ENCODE measurements at places on chromosomes 2 and 18.

GRCh38 chr2:100195942-100196341, 53.6 kb upstream of the AFF3 start:
- no peak for DNase-seq

DNA sequence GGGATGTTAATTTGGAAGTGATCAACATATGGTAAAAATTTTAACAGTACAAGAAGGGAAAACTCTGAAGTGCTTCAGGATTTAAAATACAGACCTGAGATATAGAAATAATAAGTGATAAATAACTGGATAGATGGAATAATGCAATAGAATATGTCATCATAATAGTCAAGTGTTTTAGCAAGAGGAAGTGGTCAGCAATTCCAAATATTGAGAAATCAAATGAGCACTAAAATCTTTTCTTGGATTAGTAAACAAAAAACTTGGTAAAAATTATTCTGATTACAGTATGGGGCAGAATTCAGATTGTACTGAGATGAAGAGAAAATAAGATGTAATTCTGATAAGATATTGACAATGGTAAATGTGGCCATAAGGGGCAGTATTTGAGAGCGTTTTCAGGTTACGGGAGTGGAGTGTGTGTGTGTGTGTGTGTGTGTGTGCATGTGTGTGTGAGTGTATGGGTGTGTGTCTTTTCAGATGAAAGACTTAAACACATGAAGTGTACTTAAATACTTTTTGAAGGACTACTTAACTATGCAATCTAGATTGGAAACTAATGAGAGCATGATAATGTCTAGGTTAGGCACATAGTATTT, 217.9 kb upstream of the ITGA4 start:
- no peak for DNase-seq

GRCh38 chr2:183371545-183371944, 247.3 kb downstream of the NUP35 start:
- DNase-seq = no peak

DNA sequence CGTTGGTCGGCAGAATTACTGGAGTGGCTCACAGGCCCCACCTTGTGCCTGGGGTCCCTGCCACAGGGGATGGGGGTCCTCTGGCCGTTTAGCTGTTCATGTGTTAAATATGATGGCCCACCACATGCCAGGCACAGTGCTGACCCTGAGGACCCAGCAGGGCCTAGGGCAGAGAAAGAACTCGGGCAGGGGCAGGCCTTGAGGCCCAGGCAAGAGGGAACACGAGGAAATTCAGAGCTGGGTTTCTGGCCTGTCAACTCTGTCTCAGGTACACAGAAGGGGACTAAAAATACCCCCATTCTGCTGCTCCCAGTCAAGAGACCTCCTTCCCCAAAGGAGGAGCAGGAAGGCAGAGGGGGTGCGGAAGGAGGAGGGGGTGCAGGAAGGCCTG, 66.2 kb downstream of the DNMT3A start:
- no peak for DNase-seq

GRCh38 chr2:128275498-128276045, 43.1 kb downstream of the HS6ST1 start:
- DNase-seq = no peak

- DNase-seq = no peak
Observed at GRCh38 chr2:143158551-143159485, 29.6 kb downstream of the ARHGAP15 start.

DNA sequence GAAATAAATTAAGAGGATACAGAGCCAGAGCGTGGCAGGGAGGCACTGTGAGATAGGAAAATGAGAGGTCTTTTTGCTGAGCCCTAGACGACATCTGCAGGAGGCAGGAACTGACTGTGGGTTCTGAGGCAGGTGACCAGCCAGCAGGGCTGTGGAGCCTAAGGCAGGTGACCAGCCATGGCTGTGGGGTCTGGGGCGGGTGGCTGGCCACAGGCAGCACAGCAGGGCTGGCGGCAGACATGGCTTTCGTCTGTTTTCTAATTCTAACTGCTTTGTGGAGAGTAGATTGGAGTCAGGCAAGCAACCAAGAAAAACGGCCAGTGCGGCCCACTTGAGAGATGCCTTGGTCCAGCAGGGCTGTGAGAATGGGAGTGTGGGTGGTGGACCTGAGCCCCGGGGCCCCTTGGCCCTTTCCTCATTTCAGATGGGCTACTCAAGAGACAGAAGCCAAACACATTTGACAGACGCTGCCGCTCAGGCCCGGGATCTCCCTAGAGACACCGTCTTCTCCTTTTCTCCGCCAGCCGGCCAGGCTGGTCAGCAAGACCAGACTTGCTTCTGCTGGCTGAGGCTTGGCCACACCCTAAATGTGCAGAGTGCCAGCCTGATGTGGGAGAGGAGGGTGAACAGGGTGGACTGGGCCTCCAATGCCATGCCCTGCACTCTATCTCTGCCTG, 19.7 kb upstream of the GNAL start:
- DNase-seq = no peak

- DNase-seq = no peak
Observed at GRCh38 chr18:3889803-3890202, 439.8 kb downstream of the TGIF1 start.

DNA sequence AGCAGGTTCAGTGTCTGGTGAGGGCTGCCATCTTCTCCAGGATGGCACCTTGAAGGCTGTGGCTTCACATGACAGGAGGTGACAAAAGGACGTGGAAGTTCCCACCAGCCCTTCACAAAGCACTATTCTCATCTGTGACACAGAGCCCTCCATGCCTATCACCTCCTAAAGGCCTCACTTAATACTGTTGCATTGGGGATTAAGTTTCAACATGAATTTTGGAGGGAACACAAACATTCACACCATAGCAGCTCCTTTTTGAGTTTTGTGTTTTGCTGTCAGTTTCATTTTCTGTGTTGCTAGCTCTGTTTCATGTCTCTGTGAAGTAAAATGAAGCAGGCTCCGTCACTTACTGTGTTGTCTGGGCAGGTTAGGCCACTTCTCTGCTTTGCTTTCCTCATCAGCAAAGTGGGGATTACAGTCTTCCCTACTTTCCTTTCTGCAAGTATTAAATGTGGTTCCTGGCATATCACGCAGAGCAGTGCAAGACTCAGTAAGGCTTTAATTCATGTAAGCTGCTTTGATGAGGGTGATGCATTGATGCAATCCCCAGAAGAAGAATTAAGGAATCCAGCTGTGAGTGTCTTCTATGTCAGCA, 31.6 kb downstream of the LIMS1 start:
- no peak for DNase-seq

- no peak for DNase-seq
Observed at GRCh38 chr2:112706170-112706664, 14.6 kb upstream of the NT5DC4 start.

- no peak for DNase-seq
Observed at GRCh38 chr2:202005272-202005887, 28.3 kb upstream of the FZD7 start.

DNA sequence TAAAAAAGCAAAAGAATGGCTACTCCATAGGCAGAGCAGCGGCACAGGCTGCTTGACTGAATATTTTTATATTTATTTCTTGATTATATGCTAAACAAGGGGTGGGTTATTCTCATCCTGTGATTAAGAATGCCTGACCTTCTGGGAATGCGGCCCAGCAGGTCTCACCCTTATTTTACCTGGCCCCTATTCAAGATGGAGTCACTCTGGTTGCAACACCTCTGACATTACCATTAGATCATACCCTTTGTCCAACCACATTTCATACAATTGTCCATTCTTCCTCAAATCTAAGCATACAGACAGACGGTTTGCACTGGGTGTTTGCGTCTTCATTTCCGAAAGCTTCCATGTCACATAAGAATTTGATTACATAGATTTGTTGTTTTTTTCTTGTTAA, 168.2 kb downstream of the GALNT1 start:
- no peak for DNase-seq

GRCh38 chr2:172969609-172970008, 106.0 kb upstream of the MAP3K20 start:
- DNase-seq = no peak

DNA sequence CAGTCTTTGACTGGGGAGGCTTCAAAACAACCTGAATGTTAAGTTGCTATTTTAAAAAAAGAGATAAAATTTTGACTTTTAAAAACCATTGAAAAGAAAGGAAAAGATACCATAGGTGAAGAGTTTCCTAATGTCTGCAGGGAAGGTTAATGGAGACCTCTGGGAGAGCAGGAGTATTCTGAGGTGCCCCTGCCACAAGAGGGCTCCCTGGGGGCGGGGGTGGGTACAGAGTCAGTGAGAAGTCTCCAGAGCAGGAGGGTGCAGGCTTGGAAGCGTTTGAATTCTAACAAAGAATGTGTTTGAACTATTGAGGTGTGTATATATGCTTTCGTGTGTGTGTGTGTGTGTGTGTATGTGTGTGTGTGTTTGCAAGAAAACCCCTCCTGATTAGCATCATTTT, 46.7 kb upstream of the ST6GAL2 start:
- no peak for DNase-seq

DNA sequence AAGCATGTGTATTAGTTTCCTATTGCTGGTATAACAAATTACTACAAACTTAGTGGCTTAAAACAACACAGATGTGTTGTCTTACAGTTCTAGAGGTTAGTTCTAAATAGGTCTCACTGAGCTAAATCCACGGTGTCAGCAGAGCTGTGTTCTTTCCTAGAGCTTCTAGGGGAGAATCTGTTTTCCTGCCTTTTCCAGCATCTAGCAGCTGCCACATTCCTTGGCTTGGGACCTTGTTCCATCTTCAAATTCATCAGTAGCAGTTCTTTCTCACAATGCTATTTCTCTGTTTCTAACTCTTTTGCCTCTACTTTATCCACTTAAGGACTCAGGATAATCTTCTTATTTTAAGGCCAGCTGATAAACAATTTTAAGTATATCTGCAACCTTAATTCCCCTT, 32.2 kb upstream of the CREB1 start:
- no peak for DNase-seq

GRCh38 chr2:233362742-233363141, 8.4 kb downstream of the DGKD start:
- no peak for DNase-seq

DNA sequence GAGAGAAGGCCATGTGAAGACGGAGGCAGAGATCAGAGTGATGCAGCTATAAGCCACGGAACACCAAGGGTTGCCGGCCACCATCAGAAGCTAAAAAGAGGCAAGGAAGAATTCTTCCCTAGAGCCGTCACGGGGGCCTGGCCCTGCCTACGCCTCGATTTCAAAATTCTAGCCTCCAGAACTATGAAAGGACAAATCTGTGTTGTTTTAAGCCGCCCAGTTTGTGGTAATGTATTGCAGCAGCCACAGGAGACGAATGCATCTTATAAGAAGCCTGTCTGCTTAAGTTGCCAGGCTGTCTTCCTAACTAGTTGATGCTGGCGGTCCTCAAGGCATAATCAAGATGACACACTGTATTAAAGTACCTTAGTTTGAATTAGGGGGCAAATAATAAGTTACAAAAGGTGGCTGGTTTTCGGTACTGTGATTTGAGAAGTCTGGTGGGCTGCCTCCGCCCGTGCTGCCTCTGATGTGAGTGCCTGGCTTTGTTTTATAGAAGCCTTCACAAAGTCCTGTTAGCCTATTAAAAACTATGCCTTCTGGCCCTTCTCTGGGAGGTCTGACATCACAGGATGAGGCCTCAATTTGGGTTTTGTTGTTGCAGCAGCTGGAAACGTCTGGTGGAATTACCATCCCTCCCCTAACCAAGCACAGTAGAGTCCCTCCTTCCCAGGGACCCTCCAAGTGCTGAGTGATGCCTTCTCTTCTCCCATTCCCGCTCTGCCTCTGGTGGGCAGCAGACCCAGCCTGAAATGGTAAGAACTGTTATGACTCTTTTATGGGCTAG, 53.6 kb downstream of the SRD5A2 start:
- DNase-seq = no peak

DNA sequence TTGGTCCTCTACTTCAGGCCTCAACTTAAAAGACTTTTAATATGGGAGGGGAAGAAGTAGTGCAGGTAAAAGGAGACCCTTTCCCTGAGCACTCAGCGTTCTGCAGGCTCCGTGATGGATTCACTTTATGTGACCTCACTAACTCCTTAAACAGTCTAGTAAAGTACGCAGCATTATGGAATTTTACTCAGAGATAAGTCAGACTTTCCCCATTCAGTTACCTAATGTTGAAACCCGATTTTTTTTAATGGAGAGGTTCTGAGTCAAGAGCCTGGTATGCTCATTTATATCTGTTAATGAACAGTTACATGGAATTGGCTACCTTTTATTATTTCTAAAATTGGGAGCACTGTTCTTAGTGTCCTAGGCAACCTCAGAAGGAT, 34.1 kb downstream of the RASGRP3 start:
- DNase-seq = no peak

DNA sequence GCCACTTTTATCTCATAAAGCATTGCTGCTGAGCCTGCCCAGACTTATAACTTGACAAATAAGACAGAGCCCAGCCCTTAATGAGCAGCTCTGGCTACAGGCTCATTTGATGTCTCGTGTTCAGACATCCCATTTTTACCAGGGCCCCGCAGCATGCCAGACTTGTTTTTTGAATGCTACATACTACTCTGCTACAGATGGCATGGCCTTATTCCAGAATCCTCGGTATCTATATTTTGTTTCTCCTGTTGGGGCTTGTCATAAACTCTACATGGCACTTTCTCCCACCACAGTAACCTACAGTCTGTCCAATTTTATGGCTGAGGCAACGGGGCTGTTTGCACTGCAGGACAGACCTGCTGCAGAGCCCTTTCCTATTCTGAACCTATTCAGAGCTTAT, 179.0 kb upstream of the DDX18 start:
- no peak for DNase-seq

GRCh38 chr2:239820836-239821693, 204.1 kb downstream of the NDUFA10 start:
- DNase-seq = no peak

DNA sequence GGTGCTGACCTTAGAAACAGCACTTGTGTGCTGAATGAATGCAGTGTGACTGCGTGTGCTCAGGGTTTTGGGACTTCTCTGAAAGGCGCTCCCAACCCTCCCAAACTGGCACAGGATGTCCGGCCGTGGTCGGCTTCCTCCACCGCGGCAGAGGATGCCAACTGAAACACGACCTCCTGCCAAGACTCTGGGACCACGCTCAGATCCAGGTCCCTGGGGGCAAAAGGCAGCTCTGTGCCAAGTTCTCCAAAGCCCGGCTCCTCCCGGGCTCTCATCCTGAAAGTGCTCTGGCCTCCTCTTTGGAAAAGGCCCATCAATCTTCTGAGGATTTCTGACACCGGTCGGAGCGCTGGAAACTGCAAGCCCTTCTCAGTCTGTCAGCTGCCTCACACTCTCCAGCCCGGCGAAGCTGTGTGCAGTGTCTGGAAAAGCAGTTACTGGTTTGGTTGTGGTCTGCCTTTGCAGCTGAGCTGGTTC, 32.3 kb upstream of the ZBTB7C start:
- no peak for DNase-seq

- no peak for DNase-seq
Observed at GRCh38 chr2:147173189-147173581, 671.6 kb upstream of the ACVR2A start.

Data from T follicular helper cell (primary cell).